ENCODE measurements at places on chromosomes 7 and 10. TPM values are rescaled to one million over a fixed set of nuclear protein-coding genes. Genes with fewer than 3 reads are reported as not detected.

GRCh38 chr7:101167645-101168411 is 2.5 kb upstream of the VGF start:
- DNase-seq: no peak

GRCh38 chr7:156940421-156941122 is 8.9 kb upstream of the NOM1 start:
- DNase-seq: no peak

DNA sequence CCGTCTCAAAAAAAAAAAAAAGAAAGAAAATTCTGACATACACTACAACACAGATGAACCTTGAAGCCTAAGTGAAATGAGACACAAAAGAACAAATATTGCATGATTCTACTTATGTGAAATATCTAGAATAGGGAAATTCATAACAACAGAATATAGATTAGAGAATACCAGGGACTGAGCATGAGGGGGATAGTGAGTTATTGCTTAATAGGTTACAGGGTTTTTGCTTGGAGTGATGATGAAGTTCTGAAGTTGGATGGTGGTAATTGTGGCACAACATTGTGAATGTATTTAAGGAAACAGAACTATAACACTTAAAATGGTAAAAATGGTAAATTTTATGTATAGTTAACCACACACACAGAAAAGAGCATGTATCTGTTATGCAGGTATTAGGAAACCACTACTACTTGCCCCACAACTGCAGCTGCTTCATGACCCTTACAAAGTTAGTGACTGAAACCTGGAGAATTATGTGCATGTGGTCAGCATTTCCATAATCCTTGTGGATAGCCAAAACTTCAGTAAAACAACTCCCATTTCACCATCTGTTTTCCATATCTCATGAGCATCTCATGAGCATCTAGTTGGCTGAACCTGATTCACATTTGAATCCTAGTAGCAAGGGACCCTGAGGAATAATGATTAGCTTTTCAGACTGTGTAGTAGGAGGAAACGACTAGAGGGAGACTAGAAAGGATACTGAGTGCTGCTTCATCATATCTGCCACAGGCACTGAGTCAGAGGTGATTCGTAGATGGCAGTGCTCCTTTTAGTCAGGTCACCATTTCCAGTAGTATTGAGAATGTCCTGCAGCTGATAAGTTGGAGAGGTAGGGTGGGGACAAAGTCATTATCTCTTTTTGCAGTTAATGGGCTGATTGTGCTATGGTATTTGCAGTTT is 26.3 kb downstream of the SAMD8 start:
- DNase-seq: no peak

DNA sequence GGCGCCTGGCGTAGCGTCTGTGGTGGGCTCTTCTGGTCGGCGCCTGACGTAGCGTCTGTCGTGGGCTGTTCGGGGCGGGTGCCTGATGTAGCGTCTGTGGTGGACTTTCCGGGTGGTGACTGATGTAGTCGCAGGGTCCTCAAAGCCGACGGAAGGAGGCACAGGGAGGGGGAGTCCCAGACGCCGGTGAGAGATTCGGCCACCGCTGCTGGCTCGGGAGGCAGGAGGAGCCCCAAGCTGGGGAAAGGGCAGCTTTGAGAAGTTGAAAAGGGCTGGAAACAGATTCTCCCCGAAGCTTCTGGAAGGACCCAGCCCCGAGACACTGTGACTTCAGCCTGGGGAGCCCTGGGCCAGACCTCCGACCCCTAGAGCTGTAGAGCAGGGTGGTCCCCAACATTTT is 105.7 kb downstream of the DNAJB6 start:
- no peak for DNase-seq

- DNase-seq: peak; percentile 81
These were observed at the start of gene IQCE for GRCh38 chr7:2558629-2559282. Gene IQCE (plus strand): TSS chr7:2558979. CDS start chr7:2559182, 203 bp downstream.

DNA sequence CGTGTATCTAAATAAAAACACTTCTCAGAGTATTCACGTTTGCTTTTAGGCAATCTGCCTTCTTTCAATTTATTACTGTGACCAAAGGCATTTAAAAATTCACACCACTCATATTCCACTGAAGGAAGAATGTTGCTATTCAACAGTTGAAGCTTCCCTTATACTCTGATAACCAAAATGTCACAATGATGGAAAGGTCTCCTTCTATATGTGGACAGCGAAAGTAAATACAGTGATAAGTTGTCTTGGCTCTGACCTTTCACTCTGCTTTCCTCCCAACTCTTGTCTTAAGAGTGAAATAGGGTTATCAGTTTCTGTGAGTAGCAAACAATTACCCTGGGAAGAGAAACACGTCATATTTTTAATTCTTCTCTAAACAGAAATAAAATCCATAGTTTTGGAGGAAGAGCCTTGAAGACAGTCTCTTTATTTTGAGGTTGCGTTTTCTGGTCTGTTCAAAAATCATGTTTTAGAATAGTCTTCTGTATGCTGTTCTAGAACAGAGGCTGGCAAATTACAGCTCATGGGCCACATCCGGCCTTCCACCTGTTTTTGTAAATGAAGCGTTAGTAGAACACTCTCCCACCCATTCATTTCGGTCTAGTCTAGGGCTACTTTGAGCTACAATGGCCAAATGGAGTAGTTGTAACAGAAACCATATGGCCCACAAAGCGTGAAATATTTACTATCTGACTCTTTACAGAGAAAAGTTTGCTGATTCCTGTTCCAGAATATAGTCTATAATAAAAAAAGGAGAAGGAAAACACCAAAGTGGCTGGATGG is 41.3 kb downstream of the ETV1 start:
- DNase-seq: no peak

DNA sequence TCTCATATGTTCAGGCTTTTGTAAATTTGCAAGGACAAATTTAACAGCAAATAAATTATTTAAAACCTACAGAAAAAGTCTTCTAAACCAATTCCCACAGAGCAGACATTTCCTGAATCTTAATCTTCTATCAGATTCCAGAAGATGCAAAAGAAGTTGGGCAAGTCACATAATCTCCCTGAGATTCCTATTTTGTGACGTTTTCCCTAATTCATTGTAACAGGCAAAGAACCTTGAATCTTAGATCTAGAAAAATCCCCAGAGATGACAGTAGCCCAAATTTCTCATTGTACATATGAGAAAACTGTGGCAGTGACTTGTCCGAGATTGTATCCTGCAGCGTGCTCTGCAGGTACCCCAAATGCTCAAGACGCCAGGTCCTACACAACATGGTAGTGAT is 4.9 kb downstream of the ITPRID1 start:
- no peak for DNase-seq

DNA sequence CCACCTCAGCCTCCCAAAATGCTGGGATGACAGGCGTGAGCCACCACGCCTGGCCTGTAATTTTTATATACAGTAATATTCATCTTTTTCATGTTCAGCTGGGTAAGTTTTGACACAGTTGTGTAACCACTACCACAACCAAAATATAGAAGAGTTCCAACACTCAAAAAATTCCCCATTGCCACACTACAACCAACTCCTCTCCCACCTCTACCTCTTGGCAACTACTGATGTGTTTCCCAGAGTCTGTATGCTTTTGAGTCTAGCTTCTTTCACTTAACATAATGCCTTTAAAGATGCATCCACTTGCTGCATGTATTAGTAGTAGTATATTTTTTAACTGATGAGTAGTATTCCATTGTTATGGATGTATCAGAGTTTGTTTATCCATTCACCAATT is 90.7 kb downstream of the SRPK2 start:
- DNase-seq: no peak

DNA sequence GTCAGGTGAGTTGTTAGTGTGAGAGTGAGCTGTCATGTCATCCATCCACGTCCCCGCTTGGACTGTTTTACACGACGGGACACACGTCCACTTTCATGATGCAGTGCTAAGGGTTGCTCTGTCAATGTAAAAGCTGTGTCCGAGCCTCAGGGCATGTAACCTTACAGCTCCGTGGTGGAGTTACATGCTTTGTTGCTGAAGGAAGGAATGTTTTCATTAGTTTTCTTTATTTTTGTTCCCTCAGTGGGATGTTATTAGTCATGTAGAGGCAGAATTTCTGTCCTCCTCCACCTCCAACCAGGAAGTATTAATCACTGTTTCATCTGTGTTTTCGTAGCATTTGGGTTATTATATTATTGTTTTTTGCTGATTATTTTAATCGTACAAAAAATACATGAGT is 88.6 kb downstream of the NRG3 start:
- DNase-seq: no peak

GRCh38 chr7:141452911-141453310 is 98.3 kb upstream of the AGK start:
- no peak for DNase-seq

DNA sequence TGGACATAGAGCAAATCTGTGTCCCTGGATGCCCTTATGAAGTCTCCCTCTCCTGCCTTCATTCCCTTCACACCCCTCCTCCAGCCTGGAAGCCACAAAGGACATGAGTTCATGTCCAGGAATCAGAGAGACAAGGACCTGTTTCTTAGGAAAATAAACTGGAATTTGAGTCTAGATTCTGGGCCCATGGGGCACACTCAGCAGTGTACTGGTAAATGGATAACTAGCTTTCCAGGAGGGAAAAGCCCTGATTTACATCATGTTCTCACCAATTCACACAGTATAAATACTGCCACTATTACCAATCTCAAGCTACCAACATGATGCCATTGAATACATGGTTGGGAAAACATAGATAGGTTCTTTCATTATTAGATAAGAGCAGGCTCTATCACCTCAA is 9.9 kb downstream of the FAM237B start:
- no peak for DNase-seq

- DNase-seq: no peak
These were observed 4.6 kb upstream of the VPS37D start for GRCh38 chr7:73663033-73663432.

GRCh38 chr7:98562871-98563495 is 54.1 kb upstream of the NPTX2 start:
- no peak for DNase-seq

GRCh38 chr10:126519185-126519584 is 130.9 kb upstream of the ADAM12 start:
- no peak for DNase-seq

DNA sequence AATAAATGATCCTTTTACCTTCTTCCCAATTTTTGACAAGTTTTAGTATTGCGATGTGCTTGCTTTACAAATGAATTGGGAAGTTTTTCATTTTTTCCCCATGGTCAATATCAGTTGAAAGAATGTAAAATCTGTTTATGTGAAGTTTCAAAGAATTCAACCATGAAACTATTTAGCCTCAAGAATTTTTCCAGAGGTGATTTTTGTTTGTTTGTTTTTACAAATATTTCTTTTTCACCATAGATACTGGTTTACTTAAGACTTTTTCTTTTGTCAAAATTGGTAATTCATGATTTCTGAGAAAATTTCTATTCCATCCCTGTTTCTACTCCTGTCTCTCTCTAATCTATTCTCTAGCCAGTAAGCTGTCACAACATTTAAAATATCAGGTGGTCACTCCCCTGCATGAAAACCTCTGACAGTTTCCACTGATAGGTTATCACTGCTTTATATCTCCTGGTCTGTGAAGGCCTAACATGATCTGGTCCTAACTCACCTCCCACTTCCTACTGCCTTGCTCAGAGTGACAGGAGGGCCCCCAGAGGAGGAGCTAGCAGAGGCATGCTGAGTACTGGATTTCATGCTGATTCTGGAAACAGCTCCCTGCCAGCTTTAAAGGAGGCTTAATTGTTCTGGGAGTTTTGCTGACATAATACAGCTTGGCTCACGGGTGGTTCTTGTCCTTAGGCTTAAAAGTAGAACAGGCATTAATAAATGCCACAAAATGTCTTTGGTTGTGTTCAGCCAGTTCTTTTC is 7.6 kb upstream of the ARMS2 start:
- DNase-seq: no peak

DNA sequence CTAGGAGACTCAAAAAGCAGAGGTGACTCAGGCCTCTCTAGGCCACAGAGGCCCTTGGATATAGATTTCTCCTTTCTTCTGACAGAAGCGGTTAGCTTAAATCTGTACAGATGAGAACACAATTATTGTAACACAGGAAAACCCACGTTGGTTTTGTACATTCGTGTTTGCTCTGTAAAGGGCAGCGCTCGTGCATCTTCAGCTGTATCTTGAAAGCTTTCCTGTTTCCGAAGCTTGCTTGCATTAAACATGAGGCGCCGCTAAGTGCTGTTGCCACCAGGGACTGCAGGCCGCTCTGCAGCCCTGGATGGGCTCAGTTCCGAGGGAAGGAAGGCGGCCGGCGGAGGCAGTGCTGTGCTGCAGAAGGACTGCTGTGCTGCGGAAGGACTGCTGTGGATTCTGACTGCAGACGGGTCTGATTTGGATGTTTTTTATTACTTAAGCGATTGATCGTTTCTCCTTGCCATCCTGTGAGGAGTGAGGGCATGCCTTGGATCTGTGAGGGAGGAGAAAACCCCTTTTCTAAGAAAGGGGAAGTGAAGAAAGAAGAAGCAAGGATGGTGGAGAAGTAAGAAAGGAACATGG is 53.3 kb downstream of the FHIP2A start:
- DNase-seq: no peak

- DNase-seq: no peak
These were observed 4.7 kb downstream of the CCNY start for GRCh38 chr10:35340975-35341374.

GRCh38 chr7:51128545-51129435 is 187.8 kb downstream of the COBL start:
- no peak for DNase-seq

DNA sequence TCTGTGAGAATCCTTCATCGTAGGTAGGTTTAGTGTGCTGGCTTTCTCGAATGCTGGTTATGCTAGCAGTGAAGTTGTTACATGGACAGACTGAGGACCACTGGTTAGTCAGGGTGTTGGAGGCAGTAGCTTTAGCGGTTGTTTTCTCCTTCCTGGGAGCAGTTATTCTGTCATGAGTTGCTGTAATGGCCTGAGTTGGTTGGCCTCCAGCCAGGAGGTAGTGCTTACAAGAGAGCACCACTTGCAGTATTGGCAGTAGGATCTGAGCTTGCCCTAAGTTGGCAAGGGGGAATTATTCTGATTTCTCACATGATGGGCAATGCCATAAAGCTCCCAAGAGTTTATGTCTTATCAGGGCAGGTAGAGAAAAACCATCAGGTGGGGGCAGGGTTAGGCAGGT is 58.0 kb downstream of the IPMK start:
- no peak for DNase-seq

CDH23 gene
- total RNA-seq: under 0.01 TPM

HABP2 gene
- total RNA-seq: not detected

WEE2 gene
- total RNA-seq: not detected

LLCFC1 gene
- total RNA-seq: not detected

CPEB3 gene
- total RNA-seq: 3.4 TPM
